Fibroblast of lung (primary cell): ENCODE measurements at places on chromosomes 12 and 14. TPM values are rescaled to one million over a fixed set of nuclear protein-coding genes. Genes with fewer than 3 reads are reported as not detected.
A peak's percentile ranks its signal among the peaks of the same experiment; 100 is the strongest.

GRCh38 chr12:49809381-49809905 lies 18.8 kb downstream of the NCKAP5L start:
- peak; percentile 36 for DNase-seq

GRCh38 chr12:103727638-103728037 lies 113.4 kb downstream of the NT5DC3 start:
- DNase-seq, result no peak

DNA sequence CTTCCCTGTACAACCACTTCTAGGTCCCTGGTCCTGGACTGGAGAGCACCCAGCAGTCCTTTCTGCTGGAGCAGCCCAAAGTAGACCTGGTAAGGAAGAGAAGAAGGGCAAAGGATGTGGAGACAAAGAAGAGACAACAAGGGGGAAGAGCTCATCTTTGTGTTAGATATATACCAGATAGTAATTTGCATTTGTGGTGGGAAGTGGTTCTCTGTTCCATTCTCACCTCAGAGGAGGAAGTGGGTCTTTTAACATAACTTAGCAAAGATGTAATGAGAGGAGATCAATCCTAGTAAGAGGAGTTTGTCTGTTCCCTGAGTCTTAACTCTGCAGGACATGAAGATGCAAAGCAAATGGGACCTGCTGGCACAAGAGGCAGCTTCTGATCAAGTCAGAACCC lies 8.0 kb downstream of the CCDC198 start:
- DNase-seq, result no peak

DNA sequence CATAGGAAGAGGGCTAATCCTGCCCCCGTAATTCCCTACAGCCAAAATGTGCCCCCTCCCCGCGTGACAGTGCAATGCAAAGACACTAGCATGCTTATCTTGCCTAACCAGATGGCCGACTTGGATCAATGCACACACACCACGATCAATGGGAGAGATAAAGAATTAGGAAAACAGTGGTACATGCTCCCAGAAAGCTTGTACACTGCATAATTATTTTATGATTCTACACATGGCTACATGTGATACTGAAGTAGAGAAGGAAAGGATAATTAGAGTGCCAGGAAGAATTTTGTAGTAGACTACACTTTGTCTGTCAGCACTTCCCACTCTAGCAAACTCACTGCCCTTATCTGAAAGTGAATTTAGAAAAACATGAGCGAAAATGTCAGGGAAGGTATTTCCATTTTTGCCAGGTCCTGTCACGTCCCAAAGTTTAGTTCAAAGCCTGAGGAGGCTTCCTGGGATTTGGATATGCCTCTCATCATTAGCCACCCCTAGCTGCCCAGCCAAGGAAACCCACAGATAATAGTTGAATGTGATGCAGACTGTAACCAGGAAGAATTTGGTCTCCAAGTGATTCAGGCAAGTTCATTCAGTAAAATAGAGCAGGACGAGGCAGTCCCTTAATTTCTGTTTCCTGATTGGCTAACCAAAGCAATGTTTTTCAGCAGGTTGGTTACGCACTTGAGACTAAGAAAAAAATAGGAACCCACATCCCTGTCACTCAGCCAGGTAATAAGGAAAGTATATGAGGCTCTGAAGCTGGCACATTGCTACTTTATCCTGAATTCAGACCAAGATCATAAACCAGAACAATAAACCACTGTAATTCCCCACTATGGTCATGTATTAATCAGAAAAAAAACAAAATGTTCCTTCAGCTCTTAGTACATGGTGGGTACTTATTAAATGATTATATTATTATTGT lies 199.6 kb upstream of the OTX2 start:
- no peak for DNase-seq

- peak; percentile 80 for DNase-seq
These were observed 255.1 kb upstream of the KRR1 start for GRCh38 chr12:75766263-75767160.

DNA sequence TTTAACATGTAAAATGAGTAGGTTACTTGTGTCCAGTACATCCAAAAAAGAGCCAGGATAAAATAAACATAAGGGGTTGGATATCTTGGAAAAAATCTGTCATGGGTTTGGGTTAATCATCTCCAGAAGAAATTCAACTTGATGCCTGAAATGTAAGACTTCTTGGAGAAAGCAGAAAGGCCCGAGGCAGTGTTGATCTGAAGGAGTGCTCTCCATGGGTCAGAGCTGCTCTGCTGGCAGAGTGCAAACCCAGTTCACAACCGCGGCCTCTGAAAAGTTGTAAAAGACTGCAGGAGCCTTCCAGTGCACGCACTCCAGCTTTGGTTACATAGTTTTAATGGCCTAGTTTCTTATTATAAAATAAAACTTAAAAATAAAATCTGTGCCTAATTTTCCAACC lies 97.3 kb upstream of the ALX1 start:
- no peak for DNase-seq

- DNase-seq, result no peak
These were observed 204.3 kb downstream of the TTC7B start for GRCh38 chr14:90611936-90612335.

DNA sequence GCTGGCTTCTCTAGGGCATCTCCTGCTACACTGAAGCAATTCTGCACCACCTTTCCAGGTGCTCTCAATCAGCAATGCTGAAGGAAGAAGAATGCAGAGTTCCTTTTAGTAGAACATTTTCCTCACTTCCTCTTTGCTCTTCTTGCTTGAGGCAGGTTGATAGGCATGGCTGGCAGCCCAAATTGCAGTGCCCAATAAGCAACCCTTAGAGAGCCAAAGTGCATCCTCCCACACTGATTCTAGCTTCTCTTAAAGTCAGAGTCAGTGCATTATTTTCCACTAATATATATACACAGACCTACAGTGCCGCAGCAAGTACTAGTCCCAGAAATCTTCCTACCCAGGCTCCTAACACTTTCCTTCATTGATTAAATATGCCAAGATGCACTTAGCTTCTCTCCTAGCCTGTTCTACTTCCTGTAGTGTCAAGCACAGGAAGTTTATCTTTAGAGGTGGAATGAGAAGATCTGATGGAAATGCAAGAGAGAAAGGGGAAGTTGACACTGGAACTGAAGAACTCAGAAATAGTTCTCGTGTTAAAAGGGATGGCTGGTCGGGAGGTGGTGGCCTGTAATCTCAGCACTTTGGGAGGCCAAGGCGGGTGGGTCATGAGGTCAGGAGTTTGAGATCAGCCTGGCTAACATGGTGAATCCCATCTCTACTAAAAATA lies 132.7 kb downstream of the SSPN start:
- DNase-seq, result no peak

DNA sequence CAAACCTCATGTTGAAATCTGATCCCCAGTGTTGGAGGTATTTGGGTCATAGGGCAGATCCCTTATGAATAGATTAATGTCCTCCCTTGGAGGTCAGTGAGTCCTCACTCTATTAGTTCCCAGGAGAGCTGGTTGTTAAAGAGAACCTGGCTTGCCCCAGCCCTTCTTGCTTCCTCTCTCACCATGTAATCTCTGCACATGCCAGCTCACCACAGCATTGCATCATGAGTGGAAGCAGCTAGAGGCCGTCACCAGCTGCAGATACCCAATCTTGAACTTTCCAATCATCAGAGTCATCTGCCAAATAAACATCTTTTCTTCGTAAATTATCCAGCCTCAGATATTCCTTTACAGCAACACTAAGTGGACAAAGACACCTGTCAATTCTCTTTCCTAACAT lies 161.8 kb upstream of the IGF1 start:
- DNase-seq, result no peak

DNA sequence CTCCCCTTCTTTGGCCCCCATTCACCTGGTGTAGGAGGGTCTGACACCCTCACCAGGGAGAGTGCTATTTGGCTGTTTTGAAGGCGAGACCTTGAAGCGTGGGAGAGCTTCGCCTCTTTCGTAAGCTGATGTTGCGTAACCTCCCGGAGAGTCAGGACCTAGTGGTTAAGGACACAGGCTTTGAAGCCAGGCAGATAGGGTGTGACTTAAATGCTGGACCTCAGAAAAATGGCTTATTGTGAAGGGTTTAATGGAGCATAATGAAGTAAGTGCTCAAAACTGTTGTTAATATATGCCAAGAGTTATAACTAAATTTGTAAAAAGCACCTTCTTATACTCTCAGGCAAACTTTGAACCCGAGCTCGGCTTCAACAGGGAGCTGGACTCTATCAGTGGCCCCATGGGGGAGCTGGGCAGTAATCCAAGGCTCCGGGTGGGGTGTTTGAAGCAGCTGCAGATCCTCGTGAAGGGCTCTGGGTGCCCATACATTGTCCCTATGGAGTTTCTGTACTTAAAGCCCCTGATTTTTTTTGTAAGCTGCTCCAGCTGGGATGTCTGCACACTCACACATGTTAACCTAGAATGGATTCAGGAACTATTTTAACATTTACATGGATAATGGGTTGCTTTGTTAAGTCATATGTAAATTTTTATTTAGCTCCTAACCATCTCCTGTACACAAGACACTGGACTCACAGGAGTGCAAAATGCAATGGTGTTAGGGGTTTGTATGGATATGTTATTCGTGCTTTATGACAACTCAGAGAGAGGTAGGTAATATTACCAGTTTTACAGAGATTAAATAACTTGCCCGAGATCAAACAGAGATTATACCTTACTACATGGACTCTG lies 26.0 kb downstream of the PPFIBP1 start:
- peak; percentile 99 for DNase-seq

GRCh38 chr12:115710104-115710564 lies 567.4 kb downstream of the MED13L start:
- peak; percentile 74 for DNase-seq

DNA sequence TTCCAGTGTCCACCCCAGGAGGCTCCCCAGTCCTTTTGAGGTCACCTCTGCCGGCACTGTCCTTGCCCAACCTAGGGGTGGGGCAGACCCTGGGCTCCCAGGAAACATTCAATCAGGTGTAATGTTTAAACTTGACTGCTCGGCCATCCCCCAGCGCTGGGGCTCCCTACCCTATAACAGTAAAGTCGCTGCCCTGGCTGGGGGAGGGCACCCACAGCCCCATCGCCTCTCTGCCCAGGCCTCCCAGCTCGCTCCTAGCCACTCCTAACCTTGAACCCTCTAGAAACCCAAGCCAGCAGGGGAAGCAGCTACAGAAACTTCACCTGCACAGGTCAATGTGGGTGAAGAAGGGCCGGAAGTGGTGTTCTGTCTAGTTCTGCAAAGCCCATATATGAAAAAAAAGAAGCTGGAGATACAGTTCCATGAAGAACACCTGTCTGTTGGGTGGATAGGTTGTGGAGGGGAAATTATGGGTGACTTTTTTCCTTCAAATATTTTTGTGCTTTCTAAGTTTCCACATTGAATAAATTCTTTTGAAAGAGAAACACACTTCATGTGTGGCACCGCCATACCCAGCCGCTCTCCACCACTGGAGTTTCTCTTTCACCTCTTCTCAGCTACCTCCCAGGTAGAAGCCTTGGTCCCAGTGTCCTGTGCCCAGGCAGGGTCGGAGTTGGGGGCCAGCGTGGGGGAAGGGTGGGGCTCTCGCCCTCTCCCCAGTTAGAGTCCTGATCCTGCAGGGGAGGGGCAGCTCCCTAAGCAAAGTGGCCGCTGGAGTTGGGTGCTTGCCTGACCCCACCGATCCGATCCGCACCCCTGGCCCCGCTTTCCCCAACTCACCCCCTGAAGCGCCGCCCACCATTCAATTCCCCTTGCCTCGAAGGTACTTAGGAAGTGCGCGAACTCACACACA lies 1.1 kb downstream of the CLMN start:
- DNase-seq, result no peak

- DNase-seq, result no peak
These were observed 97.1 kb downstream of the PRIMA1 start for GRCh38 chr14:93691042-93691780.

GRCh38 chr12:112468046-112468445 lies 49.3 kb downstream of the PTPN11 start:
- no peak for DNase-seq

RAPGEF3 gene
- total RNA-seq, result 1.0 and 2.8 TPM in 2 replicates

NKX2-1 gene
- not detected in 2 replicates for total RNA-seq

SPIC gene
- not detected in 2 replicates for total RNA-seq

CEBPE gene
- total RNA-seq, result not detected in 2 replicates

CCDC177 gene
- not detected in 2 replicates for total RNA-seq

ASCL1 gene
- total RNA-seq, result not detected in 2 replicates

PLBD1 gene
- 5.1 and 5.4 TPM in 2 replicates for total RNA-seq
